ENCODE measurements at places on chromosomes 2 and 18. TPM values are rescaled to one million over a fixed set of nuclear protein-coding genes. Genes with fewer than 3 reads are reported as not detected.

Gene ZRANB3
- total RNA-seq: 7.8 TPM

Gene STARD6
- total RNA-seq: 0.35 TPM

Gene NBAS
- total RNA-seq: 56.0 TPM

Gene CCDC102B
- 1.4 TPM for total RNA-seq
